ENCODE measurements at places on chromosomes 5 and 9.
A peak's percentile ranks its signal among the peaks of the same experiment; 100 is the strongest.

DNA sequence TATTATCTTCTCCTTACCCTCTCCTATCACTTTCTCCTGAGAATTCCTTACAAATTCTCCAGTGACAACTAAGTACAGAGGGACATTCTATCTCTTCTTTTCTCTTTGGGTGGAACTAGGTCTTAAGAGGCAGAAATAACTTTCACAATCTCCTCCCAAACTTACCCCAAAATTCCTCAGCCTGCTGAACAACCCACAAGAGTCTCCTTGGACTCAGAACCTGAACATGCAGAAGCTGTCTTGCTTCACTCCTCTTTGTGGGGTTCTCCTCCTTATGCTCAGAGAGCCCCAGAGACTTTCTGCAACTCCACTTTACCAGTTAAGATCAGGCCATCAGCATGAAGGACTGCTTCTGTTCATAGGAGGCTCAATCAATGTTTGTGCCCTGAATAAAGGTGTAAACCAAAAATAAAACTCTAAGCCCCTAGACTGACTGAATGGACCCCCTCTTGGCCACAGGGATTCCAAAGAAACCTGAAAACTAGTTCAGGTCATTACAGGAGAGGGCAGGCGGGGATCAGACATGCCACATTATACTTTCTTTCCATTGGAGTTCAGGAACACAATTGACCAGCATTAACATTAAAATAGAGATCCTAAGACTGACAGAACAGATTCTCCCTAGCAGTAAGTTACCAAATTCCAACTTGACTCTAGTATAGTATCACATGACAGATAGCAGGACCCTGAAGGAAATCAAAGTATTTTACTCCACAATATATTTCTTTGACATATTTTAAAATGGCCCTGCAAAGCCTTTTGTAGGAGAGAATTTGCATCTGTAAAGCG is 179.7 kb upstream of the FBXL17 start:
- DNase-seq: no peak

DNA sequence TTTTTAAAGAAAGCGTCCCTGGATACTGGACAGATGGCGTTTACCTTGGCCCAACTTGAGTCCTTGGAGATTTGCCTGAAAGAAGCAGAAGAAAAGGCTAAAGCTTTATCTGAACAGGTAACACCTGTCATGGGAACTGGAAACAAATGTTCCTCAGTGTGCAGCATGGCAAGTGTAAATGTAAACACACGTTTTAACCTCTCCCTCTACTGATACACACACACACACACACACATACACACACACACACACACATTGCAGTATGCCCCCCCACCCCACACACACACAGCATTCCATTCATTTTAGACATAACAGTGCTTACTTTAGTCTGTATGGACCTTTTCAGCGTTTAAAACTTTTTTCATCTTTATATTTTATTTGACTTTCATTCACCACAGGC is 51.1 kb downstream of the CCDC192 start:
- no peak for DNase-seq

DNA sequence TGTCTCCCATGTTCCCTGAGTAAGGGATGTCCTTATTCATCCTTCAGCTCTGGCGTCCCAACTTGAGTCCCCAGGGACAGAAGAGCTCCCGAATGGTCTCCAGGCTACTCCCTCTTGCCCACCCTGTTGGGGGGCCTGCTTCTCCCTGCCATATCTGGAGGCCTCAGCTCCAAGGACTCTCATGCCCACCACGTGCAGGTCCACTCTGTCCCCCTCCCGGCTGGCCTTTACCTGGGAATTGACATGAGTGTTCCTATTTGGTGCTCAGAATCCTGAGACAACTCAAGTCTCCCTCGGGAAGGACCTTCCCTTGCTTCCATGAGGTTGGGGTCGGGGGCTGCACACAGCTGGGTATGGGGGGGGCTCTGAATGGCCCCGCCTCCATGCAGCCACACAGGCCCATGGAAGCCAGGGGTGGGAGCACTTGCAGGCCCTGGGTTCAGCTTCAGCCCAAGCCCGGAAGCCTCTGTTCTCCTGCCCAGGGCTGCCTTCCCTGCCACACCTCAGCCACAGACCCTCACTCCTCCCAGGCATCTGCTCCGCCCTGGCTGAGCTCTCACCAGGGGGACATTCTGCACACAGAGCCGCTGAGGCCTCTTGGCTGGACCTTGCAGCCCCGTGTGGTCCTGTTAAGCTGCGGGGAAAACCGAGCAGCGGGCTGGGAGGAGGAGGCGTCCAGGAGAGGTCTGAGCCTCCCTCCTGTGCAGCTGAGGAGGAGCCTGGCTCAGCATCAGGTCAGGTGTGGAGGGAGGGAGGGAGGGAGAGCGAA is 121.9 kb downstream of the PHF2 start:
- no peak for DNase-seq

- peak; percentile 42 for DNase-seq
Observed at GRCh38 chr5:138981586-138981985, 106.5 kb upstream of the LRRTM2 start.

- no peak for DNase-seq
Observed at GRCh38 chr9:114613087-114613486, 2.0 kb downstream of the TMEM268 start.

- no peak for DNase-seq
Observed at GRCh38 chr5:75088648-75089047, 36.3 kb upstream of the GCNT4 start.

GRCh38 chr5:129664336-129664937 is 83.5 kb upstream of the MINAR2 start:
- DNase-seq: no peak

- DNase-seq: peak; percentile 91
Observed at GRCh38 chr9:27726244-27727081, 153.2 kb upstream of the C9orf72 start.

- no peak for DNase-seq
Observed at GRCh38 chr5:20572614-20573013, 584.6 kb upstream of the CDH18 start.

GRCh38 chr5:34915856-34916192 is 313 bp downstream of the BRIX1 start:
- DNase-seq: no peak

GRCh38 chr9:70031141-70031545 is 12.5 kb upstream of the MAMDC2 start:
- DNase-seq: no peak

DNA sequence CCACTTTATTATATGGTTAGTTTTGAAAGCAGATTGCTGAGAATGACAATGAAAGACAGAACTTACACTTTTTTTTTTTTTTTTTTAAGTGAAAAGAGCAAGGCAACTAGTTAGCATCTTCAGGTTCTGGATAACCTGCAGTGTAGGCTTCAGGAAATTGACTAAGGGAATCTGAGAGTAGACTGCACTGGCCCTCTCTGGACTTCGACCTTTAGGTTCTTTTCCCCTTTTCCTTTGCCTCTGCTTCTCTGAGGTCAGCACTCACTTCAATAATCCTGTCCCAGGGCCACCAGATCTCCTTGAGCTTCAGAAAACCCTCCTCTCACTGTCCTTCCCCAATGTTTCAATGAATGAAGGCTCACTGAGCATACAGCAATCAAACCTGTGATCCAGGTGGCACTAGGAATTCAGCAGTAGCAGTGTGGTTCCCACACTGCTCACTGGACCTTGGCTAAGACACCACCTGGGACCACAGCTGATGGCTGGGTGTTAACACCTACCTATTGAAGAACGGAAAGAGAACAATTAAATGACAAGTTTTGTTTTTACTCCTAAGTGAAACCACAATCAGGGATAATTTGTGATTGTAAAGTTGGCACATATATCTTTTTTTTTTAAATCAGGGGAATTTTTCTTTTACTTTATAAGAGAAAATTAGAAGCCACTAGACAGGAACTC is 85.8 kb upstream of the IL6ST start:
- no peak for DNase-seq

DNA sequence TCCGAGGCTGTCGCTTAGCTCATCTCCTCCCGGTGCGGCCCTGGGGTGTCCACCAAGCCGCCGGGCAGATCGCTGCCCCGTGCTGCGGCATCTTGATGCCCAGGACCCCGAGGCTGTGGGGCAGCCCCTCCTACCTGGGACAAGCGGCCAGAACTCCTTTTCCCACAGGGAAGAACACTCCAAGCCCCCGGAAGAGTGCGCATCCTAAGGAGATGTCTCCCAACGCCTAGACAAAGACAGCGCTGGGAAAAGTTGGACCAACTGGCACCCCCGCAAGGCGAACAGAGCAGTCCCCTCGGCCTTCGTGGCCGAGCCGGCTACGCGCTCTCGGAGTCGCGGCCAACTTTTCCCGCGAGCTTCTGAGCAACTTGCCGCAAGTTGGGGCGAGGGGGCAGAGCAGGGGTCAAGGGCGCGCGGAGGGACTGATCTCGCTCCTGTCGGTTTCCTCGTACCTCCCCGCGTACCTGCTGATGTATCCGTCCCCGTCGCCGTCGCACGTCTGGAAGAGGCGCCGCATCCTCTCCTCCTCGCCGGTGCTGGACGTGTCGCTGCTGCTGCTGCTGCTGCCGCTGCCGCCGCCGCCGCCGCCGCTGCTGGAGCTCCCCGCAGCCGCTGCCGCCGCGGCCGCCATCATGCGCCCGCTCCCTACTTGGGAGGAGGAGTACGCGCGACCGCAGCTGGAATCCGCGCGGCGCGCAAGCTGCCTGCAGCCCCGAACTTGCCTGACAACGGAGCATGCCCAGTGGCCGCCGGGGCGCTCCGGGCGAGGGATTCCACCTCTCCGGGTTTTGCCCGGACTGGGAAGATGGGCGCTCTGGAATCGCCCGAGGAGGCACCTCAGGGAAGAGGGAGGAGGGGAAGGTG is at the start of gene MCC:
TSS of gene MCC (minus strand) at position 673 of the 864 bp plus-strand sequence.
- peak; percentile 56 for DNase-seq

GRCh38 chr9:7977586-7977985 is 178.0 kb upstream of the DMAC1 start:
- no peak for DNase-seq

DNA sequence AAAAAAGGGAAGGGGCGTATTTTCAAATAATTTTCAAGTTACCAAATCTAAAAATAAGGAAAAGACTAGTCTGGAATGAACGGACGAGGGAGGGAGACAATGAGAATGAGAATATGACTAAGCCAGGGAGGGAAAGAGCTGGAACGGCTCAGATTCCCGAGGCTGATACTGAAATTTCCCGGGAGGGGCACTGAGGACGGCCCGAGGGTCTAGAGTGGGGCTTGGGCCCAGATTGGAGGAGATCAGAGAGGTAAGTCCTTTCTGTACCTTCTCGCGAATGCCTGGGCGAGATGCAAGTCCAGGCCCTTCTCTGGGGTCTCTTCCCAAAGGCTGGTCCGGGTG is 3.4 kb upstream of the CCIN start:
- peak; percentile 41 for DNase-seq

GRCh38 chr9:27367175-27367798 is 70.3 kb upstream of the EQTN start:
- no peak for DNase-seq

GRCh38 chr5:124551939-124552279 is 194.5 kb downstream of the ZNF608 start:
- DNase-seq: no peak

DNA sequence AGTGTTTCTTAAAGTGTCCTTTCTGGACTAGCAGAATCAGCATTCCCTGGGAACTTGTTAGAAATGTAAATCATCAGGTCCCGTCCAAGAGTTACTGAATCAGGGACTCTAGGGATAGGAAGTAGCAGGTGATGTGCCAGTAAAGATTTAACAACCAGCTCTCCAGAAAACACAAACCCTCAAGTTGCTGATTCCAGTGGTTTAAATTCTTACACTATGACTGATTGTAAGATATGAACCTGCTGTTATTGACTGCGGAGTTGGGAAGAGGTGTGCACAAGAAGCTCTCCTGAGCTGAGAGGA is 39.1 kb upstream of the BASP1 start:
- no peak for DNase-seq

DNA sequence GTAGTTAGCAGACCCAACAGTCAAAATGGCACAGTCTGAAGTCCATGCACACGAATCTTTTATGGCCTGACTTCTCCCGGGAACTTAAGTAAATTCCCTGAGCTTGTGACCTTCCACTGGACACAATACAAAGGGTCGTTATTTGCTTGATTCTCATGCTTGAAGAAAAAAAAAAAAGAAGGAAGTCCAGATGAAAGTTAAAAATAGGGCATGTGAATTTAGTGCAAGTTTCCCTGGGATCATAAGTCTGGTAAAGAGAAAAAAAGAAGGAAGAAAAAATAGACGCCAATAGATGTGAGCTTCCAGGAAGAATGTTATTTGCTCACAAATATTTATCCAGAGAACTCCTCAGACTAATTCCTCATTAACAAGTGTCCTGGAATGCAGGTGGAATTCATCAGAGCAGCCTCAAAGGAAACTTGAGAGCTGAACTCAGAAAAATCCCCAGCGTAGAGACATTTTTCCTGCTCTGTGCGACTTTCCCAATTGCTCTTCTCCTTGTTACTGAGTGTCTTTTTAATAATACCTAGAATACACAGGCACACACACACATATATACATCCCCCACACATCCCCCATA is 616.3 kb downstream of the EBF1 start:
- DNase-seq: no peak

DNA sequence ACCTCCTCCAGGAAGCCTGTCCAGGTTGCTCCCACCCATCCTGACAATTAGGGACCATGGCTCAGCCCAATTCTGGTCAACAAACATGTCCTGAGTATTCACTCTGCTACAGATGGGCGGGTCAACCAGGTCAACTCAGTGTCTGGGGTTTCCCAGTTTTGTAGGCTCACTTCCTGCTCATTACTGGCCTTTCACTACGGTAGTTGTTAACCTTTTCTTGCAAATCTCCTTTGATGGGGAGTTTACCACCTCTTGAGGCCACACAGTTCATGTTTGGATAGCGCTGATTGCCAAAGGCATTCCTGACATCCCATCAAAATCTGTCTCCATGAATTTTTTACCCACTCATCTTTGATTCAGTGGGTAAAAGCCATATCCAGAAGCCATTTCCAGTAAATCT is 13.8 kb downstream of the TMEM8B start:
- no peak for DNase-seq

DNA sequence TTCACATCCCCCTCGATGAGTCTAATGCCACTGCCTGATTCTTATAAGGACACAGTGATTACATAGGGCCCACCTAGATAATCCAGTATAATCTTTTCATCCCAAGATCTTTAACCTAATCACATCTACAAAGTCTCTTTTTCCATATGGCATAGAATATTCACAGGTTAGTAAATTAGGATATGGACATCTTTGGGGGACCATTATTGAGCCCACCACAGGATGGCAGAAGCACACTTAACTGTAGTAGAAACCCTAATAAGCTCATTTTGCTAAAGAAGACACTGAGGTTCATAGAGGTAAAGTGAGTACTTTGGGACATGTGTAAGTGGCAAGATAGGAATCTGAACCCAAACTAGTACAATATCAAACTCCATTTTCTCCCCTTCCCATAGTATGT is 38.9 kb downstream of the ASTN2 start:
- DNase-seq: no peak

DNA sequence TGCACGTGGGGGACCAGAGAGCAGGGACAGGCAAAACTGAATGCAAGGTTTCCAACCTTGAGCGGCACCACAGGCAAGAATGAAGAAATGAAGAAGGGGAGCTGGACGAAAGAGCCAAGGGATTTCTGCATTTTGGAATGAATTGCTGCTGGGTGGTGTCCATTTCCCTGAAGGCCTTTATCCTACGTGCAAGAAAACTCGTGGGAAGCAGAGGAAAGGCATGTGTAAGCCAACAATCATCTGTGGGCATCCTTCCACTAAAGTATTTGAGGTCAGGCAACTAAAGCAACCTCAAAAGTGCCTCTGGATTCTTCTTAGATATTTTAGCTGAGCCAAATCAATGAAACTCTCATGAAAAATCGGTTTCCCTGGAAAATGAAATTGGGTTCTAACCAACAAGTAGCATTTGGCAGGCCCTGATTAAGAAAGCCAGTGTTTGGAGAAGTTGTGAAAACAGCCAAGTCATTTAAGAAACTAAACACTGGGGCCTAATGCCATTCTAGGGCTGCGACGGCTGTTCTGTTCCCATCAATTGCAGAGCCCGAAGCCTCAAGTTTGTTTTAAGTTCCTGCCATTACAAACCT is 4.7 kb upstream of the TGFBI start:
- DNase-seq: peak; percentile 37
